Fibroblast of villous mesenchyme (primary cell): ENCODE measurements at places on chromosomes 6 and 20. TPM values are rescaled to one million over a fixed set of nuclear protein-coding genes. Genes with fewer than 3 reads are reported as not detected.

Gene BFSP1
- 2.9 and 4.7 TPM in 2 replicates for total RNA-seq

Gene RIPOR3
- 28.1 and 29.3 TPM in 2 replicates for total RNA-seq

Gene FBXO5
- 15.5 and 22.5 TPM in 2 replicates for total RNA-seq

Gene BMP2
- total RNA-seq: 4.3 and 19.3 TPM in 2 replicates

Gene SLC22A1
- 0.32 and 0.86 TPM in 2 replicates for total RNA-seq

Gene LRRN4
- total RNA-seq: under 0.01 TPM in 1 of 2 replicates, not detected in the other

Gene QKI
- total RNA-seq: 153 and 170 TPM in 2 replicates

Gene RSPH4A
- under 0.01 and 0.32 TPM in 2 replicates for total RNA-seq

Gene NMBR
- total RNA-seq: not detected in 2 replicates

Gene PTK7
- 191 and 199 TPM in 2 replicates for total RNA-seq

Gene TGM2
- 1,041 and 2,020 TPM in 2 replicates for total RNA-seq

Gene CRISP3
- not detected in 2 replicates for total RNA-seq

Gene TOP1
- total RNA-seq: 10.3 and 19.9 TPM in 2 replicates

Gene HCK
- total RNA-seq: not detected in 2 replicates

Gene HSD17B8
- total RNA-seq: 4.2 and 4.7 TPM in 2 replicates

Gene C20orf141
- 0.32 TPM in 1 of 2 replicates, not detected in the other for total RNA-seq

Gene POU5F1
- not detected in 2 replicates for total RNA-seq

Gene C6orf58
- total RNA-seq: not detected in 2 replicates

Gene CNKSR3
- 3.2 and 4.7 TPM in 2 replicates for total RNA-seq

Gene CST2
- total RNA-seq: not detected in 2 replicates

Gene DPPA5
- total RNA-seq: not detected in 2 replicates

Gene FAM50B
- total RNA-seq: 5.2 and 6.0 TPM in 2 replicates

Gene CDSN
- not detected in 2 replicates for total RNA-seq

Gene LY6G5C
- 0.43 and 0.64 TPM in 2 replicates for total RNA-seq

Gene PAK1IP1
- total RNA-seq: 19.0 and 25.5 TPM in 2 replicates

Gene BCAS1
- total RNA-seq: under 0.01 TPM in 2 replicates

Gene DDO
- 1.9 and 3.9 TPM in 2 replicates for total RNA-seq

Gene PSMG4
- 19.9 and 29.0 TPM in 2 replicates for total RNA-seq

Gene SPDEF
- under 0.01 TPM in 2 replicates for total RNA-seq

Gene PRPH2
- 2.6 and 5.2 TPM in 2 replicates for total RNA-seq

Gene OR2J3
- total RNA-seq: under 0.01 TPM in 1 of 2 replicates, not detected in the other

Gene PERP
- total RNA-seq: 11.0 and 11.2 TPM in 2 replicates

Gene ZSCAN23
- total RNA-seq: 4.3 and 9.0 TPM in 2 replicates

Gene CSTF1
- total RNA-seq: 22.9 and 40.6 TPM in 2 replicates

Gene CLVS2
- total RNA-seq: not detected in 2 replicates

Gene TAGAP
- not detected in 2 replicates for total RNA-seq

Gene GUCA1A
- 0.32 TPM in 1 of 2 replicates, not detected in the other for total RNA-seq

Gene GCNT2
- under 0.01 TPM in 2 replicates for total RNA-seq

Gene KHDC1L
- 0.43 TPM in 1 of 2 replicates, not detected in the other for total RNA-seq

Gene SCUBE3
- total RNA-seq: 10.0 and 26.8 TPM in 2 replicates

Gene TREML1
- not detected in 2 replicates for total RNA-seq

Gene FLRT3
- 2.2 and 2.6 TPM in 2 replicates for total RNA-seq

Gene DEFB114
- not detected in 2 replicates for total RNA-seq

Gene SEMG1
- total RNA-seq: not detected in 2 replicates
